ENCODE measurements at places on chromosomes 2 and 18. TPM values are rescaled to one million over a fixed set of nuclear protein-coding genes. Genes with fewer than 3 reads are reported as not detected.

The PARD3B gene
- 2.0 TPM for total RNA-seq

- no peaks in the 10 kb centered on the region for H3K36me3 ChIP-seq
- no peak overlapping the region for H3K27ac ChIP-seq
- DNase-seq: no peak
- no peaks in the 10 kb centered on the region for H3K4me1 ChIP-seq
Observed at GRCh38 chr2:207446653-207447052, 83.1 kb upstream of the CREB1 start.

DNA sequence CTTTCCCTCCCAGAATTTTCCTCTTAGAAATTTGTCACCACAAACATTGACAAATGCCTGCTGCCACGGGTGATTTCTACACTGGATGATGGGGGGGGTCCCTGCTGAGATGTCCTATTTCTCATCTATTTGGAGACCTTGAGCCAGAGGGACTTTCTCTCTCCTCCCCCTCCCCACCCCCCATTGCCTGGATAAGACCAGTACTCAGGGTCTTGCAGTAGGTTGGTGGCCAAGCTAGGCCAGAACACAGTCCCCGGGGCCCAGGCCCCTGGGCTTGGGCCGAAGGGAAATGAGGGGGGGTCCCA, 560 bp upstream of the DUSP2 start:
- no peak for DNase-seq
- H3K4me3 ChIP-seq: peak overlapping the region; percentile 93
- peaks cover 20% of the 10 kb centered on the region for H3K4me1 ChIP-seq
- H3K27ac ChIP-seq: no peak overlapping the region
- no peaks in the 10 kb centered on the region for H3K27me3 ChIP-seq
- H3K36me3 ChIP-seq: peaks cover 4% of the 10 kb centered on the region

- no peaks in the 10 kb centered on the region for H3K4me1 ChIP-seq
- no peak overlapping the region for H3K27ac ChIP-seq
- H3K36me3 ChIP-seq: peaks cover 32% of the 10 kb centered on the region
- no peak overlapping the region for H3K4me3 ChIP-seq
- no peak for DNase-seq
Observed at GRCh38 chr2:71389384-71390072, 57.9 kb downstream of the ZNF638 start.

DNA sequence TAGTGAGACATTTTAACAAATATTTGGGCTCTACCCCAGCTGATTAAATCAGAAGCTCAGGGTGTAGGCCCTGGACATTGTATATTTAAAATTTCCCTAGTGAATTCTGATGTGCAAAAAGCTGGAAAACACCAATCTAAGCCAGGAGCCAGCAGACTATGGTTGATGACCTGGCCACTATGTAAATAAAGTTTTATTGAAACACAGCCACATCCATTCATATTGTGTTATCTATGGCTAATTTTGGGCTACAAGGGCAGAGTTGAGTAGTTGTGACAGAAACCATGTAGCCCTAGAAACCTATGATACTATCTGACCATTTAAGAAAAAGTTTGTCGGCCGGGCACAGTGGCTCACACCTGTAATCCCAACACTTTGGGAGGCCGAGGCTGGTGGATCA, 86.0 kb upstream of the BARD1 start:
- H3K4me1 ChIP-seq: no peaks in the 10 kb centered on the region
- H3K27me3 ChIP-seq: no peaks in the 10 kb centered on the region
- H3K27ac ChIP-seq: no peak overlapping the region
- no peak for DNase-seq
- no peak overlapping the region for H3K4me3 ChIP-seq

The SCYGR7 gene
- not detected for total RNA-seq

DNA sequence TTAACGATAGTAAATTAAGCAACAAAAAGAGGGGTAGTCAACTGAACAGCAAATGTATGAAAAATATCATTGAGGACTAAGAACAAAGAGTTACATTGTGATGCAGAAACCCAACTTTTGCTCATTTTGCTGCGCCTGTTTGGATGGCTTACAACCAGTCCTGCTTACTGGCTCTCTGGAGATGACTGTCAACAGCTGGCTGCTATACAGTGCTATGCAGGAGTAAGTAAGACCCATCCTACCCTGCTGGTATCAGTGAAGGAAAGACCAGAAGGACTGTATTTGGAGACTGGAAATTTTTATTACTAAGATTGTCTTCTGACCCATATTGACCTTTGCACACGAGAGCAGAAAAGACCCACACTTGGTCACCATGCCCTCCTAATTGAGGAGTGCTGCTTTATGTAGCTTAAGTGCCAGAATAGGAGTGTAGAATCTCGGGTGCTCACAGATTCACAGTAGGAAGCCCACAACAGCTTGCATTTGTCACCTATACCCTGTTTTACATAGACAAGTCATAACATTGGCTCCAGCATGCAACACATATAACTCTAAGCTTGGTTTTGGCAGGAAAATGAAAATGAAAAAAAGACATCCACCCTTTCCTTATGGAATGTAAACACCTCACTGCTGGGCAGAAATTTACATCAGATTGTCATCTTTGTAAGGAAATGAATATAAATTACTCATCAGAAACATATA, 1915.0 kb upstream of the CELF4 start:
- no peaks in the 10 kb centered on the region for H3K36me3 ChIP-seq
- H3K4me1 ChIP-seq: no peaks in the 10 kb centered on the region
- no peak overlapping the region for H3K27ac ChIP-seq
- no peak for DNase-seq
- H3K4me3 ChIP-seq: no peak overlapping the region

DNA sequence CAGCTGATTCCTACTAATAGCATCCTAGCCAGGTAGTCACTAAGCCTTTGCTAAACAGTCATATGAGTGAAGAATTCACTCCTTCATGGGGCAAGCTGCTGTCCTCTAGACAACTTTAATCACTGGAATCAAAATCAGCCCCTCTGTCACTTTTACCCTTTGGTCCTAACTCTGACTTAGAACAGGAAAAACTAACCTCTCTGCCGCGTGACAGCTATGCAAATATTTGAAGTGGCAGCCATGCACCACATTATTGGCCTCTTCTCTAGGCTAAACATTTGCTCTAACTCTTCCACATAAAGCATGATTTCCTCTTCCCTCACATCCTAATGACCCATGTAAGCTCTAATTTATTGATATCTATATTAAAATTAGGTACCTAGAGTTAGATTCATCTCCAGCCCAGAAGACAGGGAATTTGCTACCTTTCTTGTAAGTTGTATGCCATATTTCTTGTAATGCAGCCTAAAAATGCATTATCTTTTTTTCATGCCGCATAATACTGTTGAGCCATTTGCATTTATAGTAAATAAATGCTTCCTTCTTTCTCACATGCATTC, 12.8 kb upstream of the ONECUT2 start:
- H3K4me1 ChIP-seq: no peaks in the 10 kb centered on the region
- H3K36me3 ChIP-seq: no peaks in the 10 kb centered on the region
- DNase-seq: no peak
- H3K27me3 ChIP-seq: peaks cover 38% of the 10 kb centered on the region
- no peak overlapping the region for H3K4me3 ChIP-seq
- H3K27ac ChIP-seq: no peak overlapping the region
